Fibroblast of lung (primary cell): ENCODE measurements at places on chromosomes 13 and 19. TPM values are rescaled to one million over a fixed set of nuclear protein-coding genes. Genes with fewer than 3 reads are reported as not detected.

Gene UPK1A
- total RNA-seq: not detected in 2 replicates

- no peak overlapping the region for H3K4me3 ChIP-seq
- no peaks in the 10 kb centered on the region for H3K36me3 ChIP-seq
Measured at GRCh38 chr13:97316390-97316789, 94.3 kb downstream of the MBNL2 start.

GRCh38 chr19:11260996-11261395, 1.3 kb downstream of the DOCK6 start:
- no peaks in the 10 kb centered on the region for H3K27me3 ChIP-seq
- no peak overlapping the region for H3K27ac ChIP-seq
- peaks cover 7% of the 10 kb centered on the region for H3K4me1 ChIP-seq
- no peaks in the 10 kb centered on the region for H3K36me3 ChIP-seq

- H3K36me3 ChIP-seq: peaks cover 21% of the 10 kb centered on the region
- no peak for DNase-seq
- peaks cover 25% of the 10 kb centered on the region for H3K4me1 ChIP-seq
- H3K27ac ChIP-seq: no peak overlapping the region
Measured at GRCh38 chr19:43751466-43752220, 3.1 kb downstream of the SMG9 start.

Gene CLIP3
- 8.2 and 19.8 TPM in 2 replicates for total RNA-seq

Gene MEF2B
- total RNA-seq: under 0.01 and 0.33 TPM in 2 replicates

DNA sequence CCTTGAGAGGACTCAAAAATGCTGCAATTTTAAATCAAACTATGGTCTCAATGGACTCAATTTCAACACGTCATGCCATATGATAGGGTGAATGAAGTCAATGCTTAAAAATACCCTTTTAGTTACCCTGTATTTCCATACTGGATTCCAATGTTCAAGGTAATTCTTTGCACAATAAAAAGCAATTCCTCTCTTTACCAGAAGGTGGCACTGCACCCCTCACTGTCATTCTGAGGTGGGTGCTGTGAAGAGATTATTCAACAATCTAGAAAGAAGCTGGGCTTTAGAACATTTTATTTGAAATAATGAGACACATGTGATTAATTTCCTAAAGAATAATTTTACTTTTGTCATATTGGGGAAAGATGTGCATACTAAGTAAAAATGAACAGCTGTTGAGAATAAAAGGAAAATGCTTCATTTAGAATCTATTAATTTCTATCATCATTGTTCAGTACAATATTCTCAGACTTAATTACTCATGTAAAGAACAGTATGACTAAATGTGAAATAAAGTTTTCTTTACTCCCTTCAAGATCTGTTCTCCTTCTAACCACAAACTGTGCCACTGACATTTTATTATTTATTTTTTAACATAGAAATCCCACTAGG, 789.1 kb downstream of the GPC5 start:
- peak; percentile 46 for DNase-seq
- no peaks in the 10 kb centered on the region for H3K36me3 ChIP-seq
- H3K27ac ChIP-seq: no peak overlapping the region
- H3K4me1 ChIP-seq: no peaks in the 10 kb centered on the region
- H3K4me3 ChIP-seq: no peak overlapping the region

- H3K27me3 ChIP-seq: peaks cover 4% of the 10 kb centered on the region
- H3K27ac ChIP-seq: no peak overlapping the region
- DNase-seq: no peak
- peaks cover 2% of the 10 kb centered on the region for H3K4me1 ChIP-seq
Measured at GRCh38 chr19:16261584-16262368, 62.9 kb upstream of the KLF2 start.

Gene ZNF223
- 4.6 and 5.3 TPM in 2 replicates for total RNA-seq

- no peak overlapping the region for H3K4me3 ChIP-seq
- no peaks in the 10 kb centered on the region for H3K36me3 ChIP-seq
- no peak overlapping the region for H3K27ac ChIP-seq
- DNase-seq: no peak
- peaks cover 12% of the 10 kb centered on the region for H3K27me3 ChIP-seq
- H3K4me1 ChIP-seq: no peaks in the 10 kb centered on the region
Measured at GRCh38 chr13:91400671-91401070, 2.2 kb downstream of the GPC5 start.

- H3K4me1 ChIP-seq: no peaks in the 10 kb centered on the region
- no peak for DNase-seq
- no peaks in the 10 kb centered on the region for H3K27me3 ChIP-seq
- no peak overlapping the region for H3K4me3 ChIP-seq
- H3K36me3 ChIP-seq: no peaks in the 10 kb centered on the region
- no peak overlapping the region for H3K27ac ChIP-seq
Measured at GRCh38 chr13:46844431-46844830, 47.5 kb upstream of the ESD start.

Gene FPR3
- under 0.01 TPM in 1 of 2 replicates, not detected in the other for total RNA-seq

Gene CEACAM16
- total RNA-seq: under 0.01 TPM in 1 of 2 replicates, not detected in the other

Gene TEX101
- total RNA-seq: not detected in 2 replicates

DNA sequence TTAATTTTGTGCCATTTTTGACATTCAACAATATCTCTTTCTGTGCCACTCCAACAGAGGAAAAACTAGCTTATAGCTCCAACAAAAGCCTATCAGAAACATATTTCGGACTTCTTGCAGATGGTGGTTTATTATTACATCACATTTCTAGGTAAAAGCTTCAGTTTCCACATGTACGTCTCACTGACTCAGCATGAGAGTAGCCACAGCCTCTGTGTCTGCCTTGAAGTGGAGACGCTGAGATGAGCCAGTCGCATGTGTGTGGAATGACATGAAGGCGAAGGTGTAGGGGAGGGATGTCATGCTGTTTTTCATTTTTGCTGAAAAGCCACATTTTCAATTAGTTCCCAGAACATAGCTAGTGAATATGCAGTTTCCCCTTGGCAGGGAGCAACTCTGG, 598.6 kb downstream of the EFNB2 start:
- no peaks in the 10 kb centered on the region for H3K27me3 ChIP-seq
- H3K27ac ChIP-seq: no peak overlapping the region
- H3K4me3 ChIP-seq: no peak overlapping the region

- H3K27ac ChIP-seq: no peak overlapping the region
- no peaks in the 10 kb centered on the region for H3K4me1 ChIP-seq
- H3K36me3 ChIP-seq: no peaks in the 10 kb centered on the region
Measured at GRCh38 chr19:44796701-44797115, 12.2 kb upstream of the BCAM start.

Gene IFT88
- 17.5 and 18.2 TPM in 2 replicates for total RNA-seq

- H3K36me3 ChIP-seq: no peaks in the 10 kb centered on the region
- H3K27ac ChIP-seq: no peak overlapping the region
- no peaks in the 10 kb centered on the region for H3K27me3 ChIP-seq
- H3K4me3 ChIP-seq: no peak overlapping the region
Measured at GRCh38 chr13:75384879-75385707, 96.9 kb downstream of the TBC1D4 start.

Gene DMKN
- 14.2 and 29.3 TPM in 2 replicates for total RNA-seq

GRCh38 chr13:30406779-30407416, 15.4 kb upstream of the UBE2L5 start:
- H3K27me3 ChIP-seq: no peaks in the 10 kb centered on the region
- H3K36me3 ChIP-seq: no peaks in the 10 kb centered on the region
- H3K4me1 ChIP-seq: peaks cover 3% of the 10 kb centered on the region

- DNase-seq: peak; percentile 34
- no peaks in the 10 kb centered on the region for H3K36me3 ChIP-seq
- H3K27me3 ChIP-seq: no peaks in the 10 kb centered on the region
- no peak overlapping the region for H3K27ac ChIP-seq
- no peak overlapping the region for H3K4me3 ChIP-seq
- no peaks in the 10 kb centered on the region for H3K4me1 ChIP-seq
Measured at GRCh38 chr13:107518292-107518691, 697.0 kb downstream of the LIG4 start.

- no peaks in the 10 kb centered on the region for H3K36me3 ChIP-seq
- H3K27ac ChIP-seq: no peak overlapping the region
- no peaks in the 10 kb centered on the region for H3K4me1 ChIP-seq
- no peak for DNase-seq
- no peaks in the 10 kb centered on the region for H3K27me3 ChIP-seq
- no peak overlapping the region for H3K4me3 ChIP-seq
Measured at GRCh38 chr19:33407140-33407551, 33.6 kb downstream of the CEBPG start.

- no peak overlapping the region for H3K27ac ChIP-seq
- no peak overlapping the region for H3K4me3 ChIP-seq
- H3K36me3 ChIP-seq: no peaks in the 10 kb centered on the region
Measured at GRCh38 chr13:103100830-103101229, 34.6 kb upstream of the SLC10A2 start.

DNA sequence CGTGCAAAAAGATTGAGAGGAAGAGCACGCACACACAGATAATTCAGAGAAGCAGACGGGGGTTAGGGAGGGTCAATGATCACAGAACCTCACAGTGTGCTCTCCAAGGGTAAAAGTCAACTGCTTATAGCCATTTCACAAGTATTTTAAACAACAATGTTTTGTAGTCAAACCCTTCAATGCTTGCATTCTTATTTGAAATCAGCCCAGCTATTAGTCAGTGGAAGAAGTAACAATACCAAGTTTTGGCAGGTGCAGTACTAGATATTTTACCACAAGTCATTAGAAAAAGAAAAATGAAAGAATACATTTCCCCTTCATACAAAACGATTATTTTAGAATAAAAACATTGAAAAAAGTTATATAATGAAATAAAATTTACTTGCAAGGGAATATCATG, 2.6 kb downstream of the CSNK1A1L start:
- no peaks in the 10 kb centered on the region for H3K4me1 ChIP-seq
- DNase-seq: peak; percentile 78
- no peaks in the 10 kb centered on the region for H3K36me3 ChIP-seq
- H3K4me3 ChIP-seq: no peak overlapping the region
- no peaks in the 10 kb centered on the region for H3K27me3 ChIP-seq

Gene HCST
- total RNA-seq: 1.0 and 2.0 TPM in 2 replicates

Gene GSX1
- total RNA-seq: not detected in 2 replicates

Gene C5AR2
- under 0.01 TPM in 1 of 2 replicates, not detected in the other for total RNA-seq

Gene ZFP28
- total RNA-seq: 8.0 and 14.9 TPM in 2 replicates

Gene C2CD4C
- under 0.01 and 0.17 TPM in 2 replicates for total RNA-seq

- DNase-seq: no peak
- no peaks in the 10 kb centered on the region for H3K27me3 ChIP-seq
- no peak overlapping the region for H3K27ac ChIP-seq
- H3K4me1 ChIP-seq: peaks cover 8% of the 10 kb centered on the region
Measured at GRCh38 chr19:49807058-49807903, 5.8 kb downstream of the FUZ start.

GRCh38 chr19:43798546-43799409, 3.5 kb downstream of the LYPD5 start:
- H3K4me3 ChIP-seq: peak overlapping the region; percentile 55
- H3K4me1 ChIP-seq: no peaks in the 10 kb centered on the region

Gene ZNF836
- 10.0 and 13.2 TPM in 2 replicates for total RNA-seq

DNA sequence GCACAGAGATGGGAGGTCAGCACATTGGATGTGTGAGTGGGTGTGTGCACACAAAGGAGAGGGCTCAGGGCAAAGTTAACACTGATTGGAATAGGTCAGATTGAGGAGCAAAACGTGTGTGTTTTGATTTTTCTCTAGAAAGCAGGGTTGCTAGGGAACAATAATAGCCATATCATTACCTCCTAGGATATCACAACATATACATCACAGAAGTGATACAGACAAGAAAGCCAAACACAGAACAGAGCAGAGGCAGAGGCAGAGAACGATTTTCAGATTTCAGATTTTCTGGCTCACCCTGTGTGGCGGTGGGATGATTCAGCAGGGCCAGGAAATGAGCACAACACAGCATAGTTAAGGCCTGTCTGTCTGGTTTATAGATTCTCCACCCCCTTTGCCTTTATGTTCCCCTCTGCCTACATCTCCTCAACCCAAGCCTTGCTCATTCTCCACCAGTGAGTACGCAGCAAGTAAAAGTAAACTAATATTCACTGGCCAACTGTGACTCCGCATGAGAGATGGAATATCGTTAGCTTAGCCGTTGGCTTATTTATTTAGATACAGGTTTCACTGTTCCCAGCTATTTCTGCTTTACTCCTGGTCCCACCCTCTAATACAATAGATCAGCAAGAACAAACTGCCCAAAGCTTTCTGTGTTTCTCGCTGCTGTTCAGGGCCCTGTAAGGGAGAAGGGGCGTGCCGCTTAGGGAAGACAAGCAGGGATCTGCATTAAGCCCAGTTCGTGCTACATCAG, 182.7 kb upstream of the TSC22D1 start:
- no peak overlapping the region for H3K4me3 ChIP-seq
- peak; percentile 84 for DNase-seq
- no peaks in the 10 kb centered on the region for H3K36me3 ChIP-seq

- peaks cover 9% of the 10 kb centered on the region for H3K36me3 ChIP-seq
- no peak overlapping the region for H3K27ac ChIP-seq
- no peaks in the 10 kb centered on the region for H3K27me3 ChIP-seq
- peaks cover 2% of the 10 kb centered on the region for H3K4me1 ChIP-seq
- DNase-seq: no peak
Measured at GRCh38 chr19:21838646-21839045, 2.7 kb upstream of the ZNF43 start.

GRCh38 chr13:73702419-73703071, 431.7 kb downstream of the KLF12 start:
- H3K4me1 ChIP-seq: no peaks in the 10 kb centered on the region
- no peaks in the 10 kb centered on the region for H3K27me3 ChIP-seq
- H3K4me3 ChIP-seq: no peak overlapping the region
- no peak for DNase-seq
- no peak overlapping the region for H3K27ac ChIP-seq

Gene FAM32A
- total RNA-seq: 102 and 106 TPM in 2 replicates

- H3K27ac ChIP-seq: no peak overlapping the region
- H3K27me3 ChIP-seq: no peaks in the 10 kb centered on the region
- H3K4me1 ChIP-seq: no peaks in the 10 kb centered on the region
- H3K36me3 ChIP-seq: no peaks in the 10 kb centered on the region
- no peak for DNase-seq
Measured at GRCh38 chr13:54953786-54954185, 1925.2 kb downstream of the OLFM4 start.

DNA sequence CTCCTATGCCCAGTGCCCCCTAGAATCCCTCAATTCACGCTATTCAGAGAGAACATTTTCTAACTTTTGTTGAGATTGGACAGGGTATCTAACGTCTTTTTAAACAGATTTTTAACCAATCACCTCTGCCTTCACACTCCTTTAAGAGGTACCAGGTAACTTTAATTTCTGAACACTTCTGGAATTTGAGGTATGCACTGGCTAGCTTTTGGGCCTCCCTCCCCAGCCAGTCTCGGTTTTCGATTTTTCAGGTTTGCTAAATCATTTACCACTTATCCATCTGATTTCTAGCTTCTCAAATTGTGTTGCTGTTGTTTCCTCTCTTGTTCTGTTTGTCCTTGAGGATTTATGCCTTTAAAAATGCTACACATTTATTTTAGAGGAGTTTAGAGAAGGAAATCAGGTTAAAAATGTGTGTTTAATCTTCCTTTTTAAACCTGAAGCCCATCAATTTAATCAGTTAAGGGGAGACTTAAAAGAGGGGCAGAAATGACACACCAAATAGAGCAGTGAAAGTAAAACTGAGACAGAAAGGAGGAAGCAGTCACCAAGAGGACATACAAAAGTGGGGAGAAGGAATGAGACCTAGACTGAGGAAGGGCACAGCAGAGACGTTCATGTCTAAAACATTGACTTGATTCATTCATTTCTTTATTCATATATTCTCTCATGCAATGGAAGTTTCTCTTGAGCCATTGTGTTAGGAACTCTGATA, 139.6 kb upstream of the HTR2A start:
- no peak for DNase-seq
- H3K36me3 ChIP-seq: no peaks in the 10 kb centered on the region
- H3K27ac ChIP-seq: no peak overlapping the region
- H3K27me3 ChIP-seq: no peaks in the 10 kb centered on the region
- H3K4me1 ChIP-seq: no peaks in the 10 kb centered on the region
- no peak overlapping the region for H3K4me3 ChIP-seq
